A172 (cell line): ENCODE measurements at places on chromosomes 5 and 9.
A peak's percentile ranks its signal among the peaks of the same experiment; 100 is the strongest.

DNA sequence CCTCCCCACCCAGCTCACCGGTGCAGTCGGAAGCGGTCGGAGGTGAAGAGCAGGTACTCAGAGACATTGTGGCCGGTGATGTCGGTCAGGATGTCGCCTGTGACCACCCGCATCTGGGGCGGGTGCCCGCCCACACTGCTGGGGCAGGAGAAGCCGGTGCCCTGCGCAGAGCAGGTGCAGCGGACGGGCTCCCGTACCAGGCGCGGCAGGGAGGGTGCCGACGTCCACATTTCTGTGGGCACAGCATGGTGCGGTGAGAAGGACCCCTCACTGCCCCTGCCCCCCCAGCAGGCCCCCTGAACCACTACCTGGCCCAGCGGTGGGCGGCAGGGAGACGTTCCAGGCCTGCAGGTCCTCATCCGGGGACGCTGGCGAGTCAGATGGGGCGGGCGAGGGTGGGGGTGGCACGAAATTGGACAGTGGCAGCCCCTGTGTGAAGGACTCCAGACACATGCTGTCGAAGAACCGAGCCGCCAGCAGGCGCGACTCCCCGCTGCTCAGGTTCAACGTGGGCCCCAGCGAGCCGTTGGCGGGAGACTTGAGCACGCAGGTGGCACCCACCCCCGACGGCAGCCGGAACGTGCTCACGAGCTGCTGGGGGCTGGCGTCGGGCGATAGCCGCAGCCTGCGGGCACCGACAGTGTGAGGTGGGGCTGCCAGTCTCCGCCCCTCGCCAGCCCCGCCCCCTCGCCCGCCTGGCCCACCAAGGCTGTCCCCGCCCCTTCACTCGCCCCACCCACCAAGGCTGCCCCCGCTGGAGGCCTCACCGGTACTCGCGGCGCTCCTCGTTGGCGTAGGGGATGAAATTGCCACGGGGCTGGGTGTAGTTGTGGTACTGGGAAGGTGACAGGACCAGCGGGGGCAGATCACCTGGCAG is 15.1 kb downstream of the ABCA2 start:
- DNase-seq: no peak

DNA sequence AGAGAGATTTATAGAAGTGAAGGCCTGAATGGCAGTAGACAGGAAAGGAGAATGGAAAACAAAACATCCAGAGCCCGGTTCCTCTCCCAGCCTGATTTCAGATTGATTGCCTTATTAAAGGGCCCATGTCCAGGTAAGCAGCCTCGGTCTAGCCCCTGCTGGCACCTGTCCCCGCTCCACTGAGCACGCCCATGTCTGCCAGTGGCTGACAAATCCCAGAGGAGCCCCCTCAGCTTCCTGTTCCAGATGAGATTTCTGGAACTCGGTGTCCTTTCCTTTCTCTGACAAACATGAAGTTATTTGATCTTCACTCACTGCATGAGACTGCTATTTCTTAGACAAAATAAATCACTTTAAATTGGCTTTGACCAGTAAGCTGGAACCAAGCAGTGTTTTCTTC is 187.0 kb upstream of the ADCY2 start:
- DNase-seq: no peak

GRCh38 chr5:157502143-157502647 is 42.2 kb downstream of the NIPAL4 start:
- no peak for DNase-seq

DNA sequence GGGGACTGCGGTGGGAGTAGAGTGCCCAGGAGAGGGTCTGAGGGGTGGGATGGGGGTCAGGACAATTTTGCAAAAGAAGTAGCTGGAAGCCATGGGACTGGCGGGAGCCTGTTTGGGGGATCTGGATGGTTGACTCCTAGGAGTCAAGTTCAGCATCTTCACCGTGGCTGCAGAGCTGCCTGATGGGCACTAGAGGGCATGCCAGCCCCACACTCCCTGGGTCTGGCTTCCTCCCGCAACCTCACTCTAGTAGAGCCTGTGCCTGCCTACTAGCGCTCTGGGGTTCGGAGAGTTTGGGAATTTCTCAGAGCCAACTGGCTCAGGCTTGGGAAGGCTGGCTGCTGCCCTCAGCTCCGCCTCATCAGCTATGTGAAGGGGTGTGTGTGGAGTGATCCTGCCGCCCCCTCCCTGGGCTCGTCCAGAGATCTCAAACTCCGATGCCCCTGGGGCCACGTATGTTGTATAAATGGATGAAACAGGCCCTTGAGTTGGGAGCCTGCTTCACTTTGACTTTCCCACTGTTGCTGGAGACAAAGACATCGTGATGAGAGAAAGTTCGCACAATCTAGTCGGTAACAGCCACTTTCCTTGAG is 10.8 kb downstream of the TSPAN17 start:
- peak; percentile 77 for DNase-seq

- no peak for DNase-seq
These were observed 8.5 kb downstream of the AMBP start for GRCh38 chr9:114069476-114070187.

GRCh38 chr9:83154087-83154736 is 91.3 kb upstream of the RASEF start:
- DNase-seq: peak; percentile 91
